ENCODE measurements at places on chromosomes 13 and 19.
A peak's percentile ranks its signal among the peaks of the same experiment; 100 is the strongest.

DNA sequence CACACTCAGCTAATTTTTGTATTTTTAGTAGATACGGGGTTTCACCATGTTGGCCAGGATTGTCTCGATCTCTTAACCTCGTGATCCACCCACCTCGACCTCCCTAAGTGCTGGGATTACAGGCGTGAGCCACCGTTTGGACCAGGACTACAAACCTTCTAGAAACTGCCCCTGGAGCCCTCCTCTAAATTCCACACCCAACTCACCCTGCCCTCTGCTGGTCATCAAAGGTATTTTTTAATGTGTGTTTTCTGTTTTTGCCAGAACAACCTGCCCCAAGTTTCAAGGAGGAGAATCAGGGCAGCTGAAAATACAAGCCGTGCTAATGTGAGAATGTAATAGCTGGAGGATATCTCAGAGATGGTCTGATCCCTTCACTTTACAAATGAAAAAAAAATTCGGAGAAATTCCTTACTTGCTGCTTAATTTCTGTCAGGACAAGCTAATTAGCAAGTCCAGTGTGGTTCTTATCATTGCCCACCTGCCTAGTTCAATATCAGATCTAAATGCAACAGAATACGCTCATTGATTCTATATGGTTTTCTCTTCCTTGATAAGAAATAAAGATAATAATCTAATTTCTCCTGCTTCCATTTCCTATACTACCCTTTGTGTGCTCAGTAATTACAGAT lies 4.1 kb downstream of the ATP8A2 start:
- peak; percentile 40 for DNase-seq

DNA sequence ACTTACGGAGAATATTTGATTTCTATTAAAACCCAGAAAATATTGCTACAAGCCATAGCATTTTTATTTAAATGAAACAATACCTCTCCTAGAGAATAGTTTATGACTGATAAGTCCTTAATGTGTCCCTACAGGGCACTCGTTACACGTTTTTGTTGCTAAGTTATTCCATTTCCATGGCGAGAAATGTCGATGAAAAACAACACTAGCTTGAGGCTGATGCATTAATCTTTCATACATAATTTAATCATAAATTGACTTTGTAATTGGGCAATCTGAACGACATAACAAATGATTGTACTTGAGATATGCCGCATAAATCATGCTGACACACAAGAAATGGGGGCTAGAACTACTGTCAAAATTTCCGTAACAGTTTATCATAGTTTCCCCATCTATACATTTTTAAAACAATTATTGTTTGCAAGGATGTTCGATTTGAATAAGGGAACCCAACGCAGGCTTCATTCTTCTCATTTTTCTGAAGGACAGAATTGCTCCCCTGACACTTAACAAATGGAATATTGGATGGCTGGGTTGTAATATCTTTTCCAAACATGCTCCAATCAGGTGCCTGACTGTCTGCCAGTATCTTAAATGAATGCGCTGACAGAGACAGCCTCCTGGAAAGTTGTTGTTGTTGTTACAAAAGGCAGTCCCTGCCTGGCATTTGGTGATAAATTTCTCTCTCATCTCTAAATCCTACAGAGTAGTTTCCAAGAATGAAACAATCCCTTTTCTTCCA lies 61.9 kb downstream of the FLT1 start:
- no peak for DNase-seq

- no peak for DNase-seq
These were observed 90.2 kb downstream of the RAB20 start for GRCh38 chr13:110471156-110471832.

DNA sequence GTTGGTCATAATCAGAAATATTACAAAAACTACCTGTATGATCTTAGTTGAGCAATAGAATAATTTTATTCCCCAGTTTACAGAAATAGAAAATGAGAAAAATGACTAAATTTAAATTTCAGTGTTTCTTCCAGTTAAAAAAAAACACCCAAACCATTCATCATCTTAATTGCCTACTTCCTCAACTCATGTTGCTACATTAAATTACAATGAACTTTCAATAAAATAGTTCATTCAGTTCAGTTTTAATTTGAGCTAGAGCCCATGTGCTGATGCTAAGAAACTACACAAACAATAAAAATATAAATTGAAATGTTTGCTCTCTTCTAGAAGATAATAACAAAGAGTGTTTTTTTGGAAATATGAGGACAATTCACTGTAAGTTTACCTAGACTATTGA lies 820.4 kb downstream of the SLITRK6 start:
- no peak for DNase-seq

DNA sequence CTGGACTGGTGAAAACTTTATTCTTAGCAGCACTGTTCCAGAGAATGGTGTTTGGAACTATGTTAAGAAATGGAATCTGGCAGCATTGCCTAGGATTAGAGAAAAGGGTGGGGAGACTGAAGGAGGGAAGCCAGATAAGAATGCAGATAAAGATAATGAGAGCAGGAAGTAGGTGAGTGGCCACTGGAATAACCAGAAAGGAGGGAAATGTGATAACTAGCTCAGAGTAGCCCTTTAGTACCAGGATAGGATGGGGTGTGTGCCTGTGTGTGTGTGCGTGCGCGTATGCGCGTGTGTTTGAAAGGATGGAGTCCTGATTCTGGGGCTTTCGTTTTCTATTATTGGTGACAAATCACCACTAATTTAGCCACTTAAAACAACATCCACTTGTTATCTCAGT lies 33.4 kb upstream of the FRY start:
- DNase-seq, result no peak

DNA sequence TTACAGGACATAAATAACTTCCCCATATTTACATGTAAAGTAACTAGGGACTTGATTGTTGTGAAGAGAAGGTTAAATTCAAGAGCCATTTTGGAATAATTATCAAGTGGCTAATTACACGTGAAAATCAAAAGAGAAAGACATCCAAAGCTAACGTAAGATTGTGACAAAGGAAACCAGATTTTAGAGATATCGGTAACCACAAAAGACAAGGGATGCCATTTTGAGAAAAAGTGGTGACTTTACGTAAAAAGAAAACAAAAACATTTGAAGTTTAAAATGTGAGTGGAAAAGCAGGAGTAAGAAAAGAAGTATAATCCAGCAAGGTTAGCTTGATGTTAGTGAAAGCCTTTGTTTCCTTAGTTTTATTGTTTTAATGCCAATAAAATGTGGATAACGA lies 10.9 kb upstream of the VWA8 start:
- DNase-seq, result no peak

All from KG1 (cell line).